ENCODE measurements at places on chromosomes 4 and X.

DNA sequence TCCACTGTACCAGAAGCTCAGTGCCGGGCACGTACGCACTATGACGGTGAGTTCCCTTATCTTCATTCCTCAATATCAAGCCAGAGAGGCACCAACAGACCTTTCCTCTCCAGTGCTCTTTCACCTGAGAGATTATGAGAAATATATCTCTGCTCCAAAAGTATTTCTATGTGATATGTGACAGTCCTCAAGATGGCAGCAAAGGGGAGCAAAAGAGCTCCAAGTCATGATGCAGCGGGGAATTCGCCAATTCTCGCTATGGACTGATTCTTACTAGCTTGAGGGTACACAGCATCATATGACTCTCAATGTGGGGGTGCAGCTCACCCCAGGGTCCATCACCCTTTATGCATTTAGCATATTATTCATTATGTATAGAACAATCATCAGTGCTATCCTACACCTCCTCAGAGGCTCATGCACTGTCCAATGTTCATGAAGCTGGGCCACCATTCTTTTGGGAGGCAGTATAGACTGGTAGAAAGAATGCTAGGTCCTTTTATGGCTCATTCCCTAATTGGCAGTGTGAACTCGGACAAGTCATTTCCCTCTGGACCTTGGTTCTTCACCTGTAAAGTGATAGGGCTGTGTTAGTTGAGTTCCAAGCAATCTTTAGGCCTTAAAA lies 12.8 kb upstream of the IQSEC2 start:
- DNase-seq, result no peak

- DNase-seq, result no peak
Measured at GRCh38 chr4:40734497-40734896, 15.3 kb upstream of the NSUN7 start.

GRCh38 chrX:152735860-152736511 lies 2.4 kb downstream of the MAGEA12 start:
- DNase-seq, result no peak

- no peak for DNase-seq
Measured at GRCh38 chr4:6188687-6189305, 11.6 kb downstream of the JAKMIP1 start.

DNA sequence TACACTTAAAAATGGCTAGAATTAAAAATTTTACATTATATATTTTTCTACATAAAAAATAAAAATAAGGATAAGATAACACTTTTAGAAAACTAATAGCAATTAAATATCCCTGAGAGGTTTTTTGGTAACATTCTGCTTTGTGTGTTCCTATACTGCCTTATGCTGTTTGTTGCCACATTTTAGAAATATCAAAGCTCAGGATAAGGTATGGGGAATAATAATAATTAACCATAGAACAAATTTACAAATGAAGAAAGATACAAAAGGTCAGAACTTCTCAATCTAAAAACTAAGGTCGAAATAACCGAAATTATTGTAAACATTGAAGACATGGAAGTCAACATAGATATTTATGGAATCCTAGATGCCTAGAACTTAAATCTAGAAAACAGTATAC lies 71.4 kb downstream of the COX7B2 start:
- DNase-seq, result no peak

GRCh38 chr4:46947541-46947940 lies 38.5 kb upstream of the COX7B2 start:
- DNase-seq, result no peak

- DNase-seq, result no peak
Measured at GRCh38 chrX:40469316-40469715, 111.5 kb upstream of the ATP6AP2 start.

DNA sequence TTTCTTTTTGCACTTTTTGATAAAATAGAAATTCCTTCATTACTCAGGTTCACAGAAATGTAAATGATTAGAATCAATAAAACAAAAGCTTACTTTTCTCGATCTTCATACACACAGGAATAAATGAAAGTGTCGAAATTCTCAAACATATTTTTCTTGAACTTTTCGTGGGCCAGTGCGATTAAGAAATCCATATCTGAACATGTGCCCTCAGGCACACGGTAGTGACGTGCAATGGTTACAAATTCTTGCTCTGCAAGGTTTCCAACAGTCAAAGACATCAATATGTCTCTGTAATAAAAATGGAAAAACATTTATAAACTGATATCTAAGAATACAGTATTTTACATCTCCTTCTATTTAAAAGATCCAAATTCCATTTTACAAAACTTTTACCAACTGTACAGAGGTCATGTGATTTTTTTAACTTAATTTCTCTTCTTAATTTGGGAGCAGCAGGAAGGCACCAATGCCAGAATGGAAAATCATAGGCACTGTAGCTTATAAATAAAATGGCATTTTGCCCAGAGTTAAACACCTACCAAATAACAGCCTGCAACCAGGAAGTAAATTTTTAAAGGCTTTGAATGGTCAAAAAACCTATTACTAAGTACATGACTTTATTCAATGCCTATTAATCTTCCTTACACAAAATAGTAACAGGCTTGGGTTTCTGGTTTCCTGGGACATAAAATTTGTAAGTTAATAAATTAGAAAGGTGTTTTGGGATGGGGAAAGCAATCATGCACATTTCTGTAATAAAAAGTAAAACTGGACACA lies 165.0 kb downstream of the EFHC2 start:
- DNase-seq, result no peak

GRCh38 chr4:34157547-34157946 lies 2086.8 kb downstream of the ARAP2 start:
- no peak for DNase-seq

GRCh38 chr4:47010347-47010911 lies 17.0 kb upstream of the GABRA4 start:
- no peak for DNase-seq

DNA sequence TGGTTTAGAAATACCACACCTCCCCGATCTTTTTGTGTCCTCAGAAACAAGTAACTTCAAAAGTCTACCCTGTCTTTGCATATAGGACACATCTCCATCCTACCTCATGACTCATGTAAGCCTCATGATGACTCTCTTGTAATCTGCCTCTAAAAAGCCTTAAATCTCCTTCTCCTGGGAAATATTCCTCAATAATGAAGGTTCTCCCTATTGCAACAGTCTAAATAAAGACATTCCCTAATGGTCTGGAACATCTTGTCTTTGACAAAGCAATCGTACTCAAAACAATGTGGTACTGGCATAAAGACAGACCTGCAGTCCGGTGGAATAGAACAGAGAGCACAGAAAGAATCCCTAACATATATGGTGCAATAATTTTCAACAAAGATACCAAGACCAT lies 257.7 kb downstream of the OPHN1 start:
- DNase-seq, result no peak

DNA sequence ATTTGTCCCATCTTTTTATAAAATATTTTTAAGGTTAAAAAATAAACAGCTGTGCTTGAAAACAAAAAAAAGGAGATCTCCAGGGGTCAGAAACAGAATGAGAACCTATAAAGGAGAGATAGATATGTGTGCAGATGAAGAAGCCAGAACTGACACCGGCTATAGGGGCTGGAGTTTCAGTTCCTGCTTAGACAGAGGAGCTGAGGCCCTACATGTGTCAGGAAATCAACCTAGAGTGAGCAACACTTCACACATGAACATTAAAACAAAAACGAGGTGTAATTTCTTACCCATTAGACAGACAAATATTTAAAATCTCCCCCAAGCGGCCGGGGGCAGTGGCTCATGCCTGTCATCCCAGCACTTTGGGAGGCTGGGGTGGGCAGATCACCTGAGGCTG lies 17.8 kb upstream of the HUWE1 start:
- DNase-seq, result no peak

DNA sequence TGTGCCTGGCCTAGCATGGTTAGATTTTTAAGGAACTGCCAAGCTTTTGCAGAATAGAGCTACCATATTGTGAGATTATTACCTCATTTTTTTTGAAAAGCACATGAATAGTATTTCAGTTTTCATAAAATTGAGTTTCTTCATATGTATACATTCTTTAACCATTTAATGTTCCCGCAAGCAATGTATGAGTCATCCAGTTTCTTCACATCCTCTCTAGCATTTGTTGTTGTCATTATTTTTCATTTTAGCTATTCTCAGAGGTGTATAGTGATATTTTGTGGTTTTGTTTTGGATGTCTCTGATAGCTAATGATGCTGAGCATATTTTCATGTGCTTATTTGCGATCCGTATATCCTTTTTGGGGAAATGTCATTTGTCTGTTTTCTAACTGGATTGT lies 74.9 kb downstream of the GLUD2 start:
- DNase-seq, result no peak

DNA sequence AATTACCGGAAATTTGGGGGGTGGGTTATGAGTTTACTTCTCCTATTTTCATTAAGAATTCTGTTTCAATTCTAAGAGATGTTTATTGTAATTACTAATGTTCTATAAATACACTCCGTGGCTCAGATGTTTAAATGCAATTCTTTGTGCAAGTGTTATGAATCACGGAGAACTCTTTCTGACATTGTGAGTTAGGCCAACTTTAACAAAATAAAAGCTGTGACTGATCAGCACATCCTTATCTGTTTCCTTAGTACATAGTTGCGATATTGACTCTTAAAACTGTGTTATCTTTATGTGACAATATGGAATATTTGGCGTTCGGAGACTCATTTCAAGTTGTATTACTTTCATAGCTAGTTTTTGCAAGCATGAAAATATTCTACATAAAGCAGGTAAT lies 902 bp downstream of the KLHL4 start:
- DNase-seq, result no peak

- no peak for DNase-seq
Measured at GRCh38 chr4:109658871-109659410, 44.3 kb downstream of the CASP6 start.

DNA sequence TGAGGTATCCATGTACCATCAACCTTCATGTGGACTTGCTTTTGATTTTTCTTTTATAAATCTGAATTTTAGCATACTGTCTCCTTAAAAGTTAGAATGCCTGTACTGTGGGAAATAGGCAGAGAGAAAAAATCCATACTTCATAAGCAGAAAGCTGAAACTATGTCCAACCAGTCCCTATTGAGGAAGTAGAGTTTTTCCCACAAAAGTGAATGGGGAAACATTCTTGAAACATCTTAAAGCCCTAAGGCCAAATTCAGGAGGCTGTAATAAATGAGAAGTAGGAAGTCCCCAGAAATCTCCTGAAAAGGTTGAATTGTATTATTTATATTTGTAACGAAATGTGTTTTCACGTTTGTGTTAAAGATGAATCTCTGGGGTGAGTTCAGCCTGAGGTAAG lies 56.3 kb downstream of the ENOX2 start:
- no peak for DNase-seq

GRCh38 chr4:31391976-31392375 lies 671.8 kb downstream of the PCDH7 start:
- DNase-seq, result no peak

DNA sequence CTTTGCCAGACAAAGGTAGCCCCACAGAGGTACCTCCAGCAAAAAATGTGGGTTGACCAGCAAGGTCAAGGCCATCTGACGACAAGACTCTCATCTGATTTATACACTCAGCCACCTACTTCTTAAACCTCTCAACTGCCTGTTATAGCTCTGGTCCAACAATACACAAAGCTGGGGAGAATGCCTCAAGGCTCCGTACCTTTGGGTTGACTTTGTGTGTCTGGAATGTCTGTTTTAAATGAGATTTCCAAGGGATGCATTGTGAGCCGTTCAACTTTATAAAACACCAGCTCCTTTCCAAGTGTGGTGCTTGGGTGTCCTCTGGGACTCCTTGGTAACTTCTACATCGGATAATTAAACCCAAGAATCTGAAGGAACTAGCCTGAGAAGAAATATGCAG lies 167.0 kb upstream of the RPL34 start:
- DNase-seq, result no peak

DNA sequence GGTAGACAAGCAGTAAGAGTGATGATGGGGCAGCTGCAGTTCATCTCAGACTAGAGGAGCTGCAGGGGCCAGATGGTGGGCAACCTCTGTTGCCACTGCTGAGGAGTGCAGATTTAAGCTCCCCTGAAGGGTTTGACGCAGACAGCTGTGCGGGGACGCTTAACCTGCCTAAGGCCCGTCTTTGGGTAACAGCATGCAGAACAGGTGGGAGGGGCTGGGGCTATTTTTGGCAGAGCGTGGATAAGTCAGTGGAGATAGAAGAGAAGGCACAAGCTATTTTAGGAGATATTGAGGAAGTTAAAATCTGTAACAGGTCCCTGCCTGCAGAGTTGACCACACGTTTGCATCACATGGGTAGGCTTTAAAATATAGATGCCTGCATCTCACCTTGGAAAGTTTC lies 10.5 kb downstream of the CD99 start:
- DNase-seq, result no peak

GRCh38 chr4:34731070-34731469 lies 1513.2 kb downstream of the ARAP2 start:
- no peak for DNase-seq

GRCh38 chrX:133495464-133496391 lies 80.4 kb upstream of the GPC4 start:
- DNase-seq, result no peak

DNA sequence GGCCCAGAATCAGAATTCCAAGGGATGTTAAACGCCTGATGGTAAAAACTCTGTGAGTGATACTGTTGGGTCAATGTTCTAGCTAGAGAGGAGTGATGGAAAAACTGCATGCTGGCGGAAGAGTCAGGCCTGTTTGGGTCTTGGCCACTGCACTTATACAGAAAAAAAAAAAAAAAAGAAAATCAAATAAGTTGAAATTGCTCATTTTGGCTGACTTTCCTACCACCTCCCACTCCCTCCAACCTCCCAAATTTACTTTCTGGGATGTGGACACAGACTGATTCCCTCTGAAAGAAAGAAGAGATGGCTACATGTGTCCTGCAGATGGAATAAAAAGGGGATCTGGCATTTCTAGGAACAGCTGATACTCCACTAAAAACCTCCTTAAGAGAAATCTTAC lies 234.1 kb upstream of the GIMD1 start:
- no peak for DNase-seq

- no peak for DNase-seq
Measured at GRCh38 chr4:59969909-59970308, 1230.2 kb upstream of the ADGRL3 start.

DNA sequence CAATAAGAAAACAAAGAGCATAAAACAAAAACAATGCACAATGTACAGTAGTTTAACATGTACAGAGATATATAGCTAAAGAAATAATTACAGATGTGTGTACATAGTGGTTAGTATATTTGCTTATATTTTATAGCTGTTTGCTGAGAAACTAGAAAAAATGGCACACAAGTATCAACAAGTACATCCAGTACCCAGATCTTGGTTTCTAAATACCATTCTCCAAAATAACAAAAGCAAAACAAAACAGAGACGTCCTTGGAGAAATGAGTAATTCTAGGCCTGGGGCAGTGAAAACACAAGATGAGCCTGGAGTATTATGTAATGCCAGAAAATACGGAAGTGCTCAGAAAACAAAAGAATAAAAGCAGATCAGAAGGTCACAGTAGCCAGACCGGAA lies 189.6 kb downstream of the TMEM47 start:
- DNase-seq, result no peak

DNA sequence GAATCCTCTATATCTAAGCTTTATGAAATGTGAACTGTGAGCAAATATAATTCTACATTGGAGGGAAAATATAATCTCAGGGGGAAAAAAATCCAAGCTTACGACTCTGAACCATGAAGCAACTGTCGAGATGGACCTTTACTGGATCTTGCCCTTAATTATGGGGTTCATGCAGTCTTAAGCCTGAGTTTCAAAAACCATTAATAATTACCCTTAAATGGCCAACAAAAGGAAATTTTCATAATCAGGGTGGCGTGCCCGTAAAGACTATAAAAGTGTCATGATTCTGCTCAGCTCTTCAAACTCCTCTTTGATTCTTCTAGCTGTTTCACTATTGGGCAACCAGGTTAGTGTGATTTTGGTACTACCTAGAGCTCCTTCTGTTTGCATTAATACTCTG lies at the start of gene S100G:
Gene S100G (plus strand): TSS at position 301 of the 400 bp plus-strand sequence. CDS start 849 bp downstream, outside the sequence.
- no peak for DNase-seq

- no peak for DNase-seq
Measured at GRCh38 chr4:23590431-23590830, 299.4 kb downstream of the PPARGC1A start.
